ENCODE measurements at places on chromosomes 12 and 14.

GRCh38 chr12:6828781-6829535 is 751 bp downstream of the P3H3 start:
- DNase-seq = no peak

GRCh38 chr14:49770212-49770817 is 2.4 kb downstream of the KLHDC2 start:
- no peak for DNase-seq

DNA sequence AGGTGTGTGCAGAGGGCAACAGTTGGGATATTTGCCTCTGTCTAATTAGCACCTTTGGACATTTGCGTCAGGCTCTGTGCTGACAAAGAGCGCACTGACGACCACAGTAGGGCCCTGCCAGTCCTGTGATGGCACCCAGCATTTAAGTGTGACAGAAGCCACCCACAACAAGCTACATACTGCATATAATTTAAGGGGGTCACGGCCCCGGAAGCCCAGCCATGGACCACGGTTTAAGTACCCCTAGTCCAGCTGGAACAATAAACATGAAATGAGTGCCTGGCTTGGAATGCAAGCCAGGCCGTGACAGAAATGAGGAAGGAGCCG is 16.8 kb upstream of the DYNC1H1 start:
- DNase-seq = no peak

DNA sequence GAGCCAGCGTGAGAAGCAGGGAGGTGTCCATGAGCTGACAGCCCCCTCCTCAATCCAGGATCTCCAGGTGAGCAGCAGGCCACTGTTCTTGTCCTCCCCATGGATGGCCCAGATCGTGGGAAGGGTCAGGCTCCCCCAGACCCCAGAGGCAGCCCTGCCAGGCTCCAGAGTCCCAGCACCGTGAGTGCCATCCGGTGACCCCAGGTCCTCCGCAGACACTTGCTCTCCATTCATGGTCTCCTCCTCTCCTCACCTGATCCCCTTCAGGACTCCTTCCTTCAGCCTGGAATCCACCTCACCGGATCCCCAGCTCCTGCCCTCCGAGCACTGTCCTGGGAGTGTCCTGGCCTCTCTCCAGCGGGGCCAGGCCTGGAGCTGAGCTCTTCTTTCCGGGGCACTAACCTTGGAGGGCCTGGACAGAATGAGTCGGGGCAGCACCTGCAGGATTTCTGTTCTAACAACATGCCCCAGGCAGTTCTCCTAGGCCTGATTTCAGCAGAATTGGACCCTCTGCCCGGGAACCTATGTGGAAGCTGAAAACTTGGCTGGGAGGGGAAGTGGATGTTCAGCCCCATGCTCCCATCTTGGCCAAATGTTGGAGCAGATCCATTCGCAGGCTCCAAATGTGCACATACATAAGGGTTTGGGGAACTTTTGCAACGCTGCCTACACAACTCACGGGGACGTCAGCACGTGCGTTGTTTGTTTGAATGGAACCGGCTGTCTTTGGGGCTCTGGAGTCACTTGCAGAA is 341.6 kb upstream of the SFSWAP start:
- no peak for DNase-seq

GRCh38 chr12:85018098-85018497 is 18.0 kb downstream of the TSPAN19 start:
- no peak for DNase-seq

DNA sequence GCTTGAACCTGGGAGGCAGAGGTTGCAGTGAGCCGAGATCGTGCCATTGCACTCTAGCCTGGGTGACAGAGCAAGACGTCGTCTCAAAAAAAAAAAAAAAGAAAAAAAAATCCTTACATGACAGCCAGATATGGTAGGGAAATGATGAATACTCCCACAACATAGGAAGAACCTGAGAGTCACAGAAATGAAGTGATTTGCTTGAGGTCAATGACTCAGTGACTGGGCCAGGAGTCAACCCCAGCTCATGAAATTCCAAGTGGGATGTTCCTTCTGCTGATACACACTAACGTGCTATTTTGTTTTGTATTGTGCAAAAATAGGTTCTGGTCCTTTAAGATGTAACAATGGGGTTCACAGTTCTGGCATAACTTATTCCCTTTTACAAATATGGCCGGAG is 9.0 kb downstream of the RHOF start:
- DNase-seq = no peak

DNA sequence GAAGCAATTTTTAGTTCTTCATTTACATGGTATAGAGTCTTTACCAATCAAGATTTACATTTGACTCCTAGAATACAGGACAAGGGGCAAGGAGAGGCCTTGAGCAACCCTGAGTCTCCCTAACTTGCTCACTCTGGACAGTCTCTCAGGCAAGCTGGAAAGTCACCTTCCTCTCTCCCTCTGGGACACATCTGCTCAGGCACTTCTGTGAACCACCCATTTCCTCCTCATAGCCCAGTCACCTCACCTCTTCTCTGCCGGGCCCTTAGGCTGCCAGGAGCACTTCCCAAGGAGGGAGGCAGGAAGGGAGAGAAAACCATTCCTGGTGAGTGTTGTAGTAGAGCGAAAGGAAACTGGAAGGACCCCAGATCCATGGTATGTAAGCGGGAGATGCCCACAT is 202.8 kb downstream of the TTC7B start:
- DNase-seq = no peak

DNA sequence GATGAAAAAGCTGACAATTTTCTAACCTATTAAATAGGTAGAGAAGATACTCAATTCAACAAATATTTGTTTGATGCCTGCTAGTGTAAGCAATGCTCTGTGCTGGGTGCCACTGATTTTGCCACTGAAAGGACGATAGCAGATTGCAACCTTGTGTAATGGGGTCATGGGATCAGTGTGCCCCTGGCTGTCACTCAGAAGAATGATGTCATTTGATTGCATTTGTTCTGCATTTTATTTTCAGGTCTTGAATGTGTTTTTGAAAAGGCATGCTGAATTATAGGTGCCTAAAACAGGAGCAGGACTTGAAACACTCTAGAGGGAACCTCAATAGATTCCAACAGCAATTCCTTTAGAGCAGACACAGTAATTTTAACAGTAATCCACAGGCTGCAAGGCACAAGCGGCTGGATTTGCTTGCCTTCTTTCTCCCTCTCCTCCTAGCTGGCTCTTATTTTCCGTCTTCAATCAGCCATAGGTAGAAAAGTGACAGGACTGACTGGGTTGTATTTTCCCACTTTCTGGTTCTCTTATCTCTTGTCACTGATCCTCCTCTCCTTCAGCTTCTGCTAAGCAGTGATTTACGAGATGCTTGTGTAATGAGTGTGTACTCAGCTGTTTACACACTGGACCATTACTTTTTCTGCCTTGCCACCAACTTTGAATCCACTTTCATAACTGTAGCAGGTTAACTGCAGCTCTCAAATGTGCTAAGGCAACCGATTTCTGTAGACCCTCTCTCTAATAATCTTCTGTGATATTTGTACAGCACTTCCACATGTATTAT is 4.1 kb downstream of the PLXNC1 start:
- no peak for DNase-seq

GRCh38 chr12:116325336-116325664 is 47.8 kb upstream of the MED13L start:
- DNase-seq = no peak

- DNase-seq = no peak
Measured at GRCh38 chr14:65269732-65270131, 142.8 kb upstream of the FUT8 start.

DNA sequence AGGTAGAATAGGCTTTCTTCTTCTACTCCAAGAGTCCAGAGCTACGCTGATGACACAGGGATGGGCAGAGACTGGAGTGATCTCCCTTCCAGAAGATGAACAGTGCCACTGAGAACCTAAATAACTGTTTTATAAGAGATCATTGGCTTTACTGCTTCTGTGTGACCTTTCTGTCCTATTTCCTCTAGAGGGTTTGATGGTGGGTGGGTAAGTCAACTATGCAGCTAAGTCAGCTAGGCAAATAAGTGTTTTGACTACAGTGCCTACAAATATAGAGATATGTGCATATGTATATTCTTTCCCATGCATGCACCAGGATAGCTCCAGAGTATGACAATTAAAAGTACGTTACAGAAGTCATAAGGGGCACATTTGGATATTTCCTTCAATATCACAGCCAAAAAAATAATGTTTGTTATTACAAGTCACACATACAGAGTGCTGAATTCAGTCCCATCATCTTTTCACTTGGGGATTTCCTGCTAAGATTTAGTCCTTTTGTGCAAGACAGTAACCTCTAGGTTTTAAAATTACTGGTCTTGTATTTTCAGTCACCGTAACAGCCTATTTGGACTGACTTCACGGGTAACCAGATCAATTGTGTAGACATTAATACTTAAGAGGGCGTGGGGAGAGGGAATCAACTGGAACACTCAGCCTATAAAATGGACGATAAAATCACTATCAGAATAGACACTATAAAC is 412.6 kb upstream of the SOX5 start:
- no peak for DNase-seq

DNA sequence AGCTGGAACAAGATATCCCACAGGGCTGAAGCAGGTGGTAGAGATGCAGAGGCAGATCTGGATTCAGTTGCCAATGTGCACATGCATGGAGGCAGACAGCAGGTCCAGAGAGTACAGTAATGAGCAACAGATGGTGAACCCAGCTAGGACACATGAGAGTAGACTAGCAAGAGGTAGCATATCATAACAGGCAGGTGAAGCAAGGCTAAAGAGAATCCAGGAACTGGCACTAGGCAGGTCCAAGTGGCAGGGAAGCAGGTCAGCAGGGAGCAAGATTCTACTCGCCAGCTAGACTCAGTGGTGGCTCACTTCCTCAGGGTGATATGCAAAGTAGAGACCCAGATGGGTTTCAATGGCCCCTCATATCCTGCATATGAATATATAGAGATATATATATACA is 15.3 kb upstream of the MYF6 start:
- DNase-seq = no peak

- no peak for DNase-seq
Measured at GRCh38 chr12:80565271-80565670, 121.2 kb downstream of the PTPRQ start.

- no peak for DNase-seq
Measured at GRCh38 chr12:913919-914698, 35.4 kb downstream of the RAD52 start.

DNA sequence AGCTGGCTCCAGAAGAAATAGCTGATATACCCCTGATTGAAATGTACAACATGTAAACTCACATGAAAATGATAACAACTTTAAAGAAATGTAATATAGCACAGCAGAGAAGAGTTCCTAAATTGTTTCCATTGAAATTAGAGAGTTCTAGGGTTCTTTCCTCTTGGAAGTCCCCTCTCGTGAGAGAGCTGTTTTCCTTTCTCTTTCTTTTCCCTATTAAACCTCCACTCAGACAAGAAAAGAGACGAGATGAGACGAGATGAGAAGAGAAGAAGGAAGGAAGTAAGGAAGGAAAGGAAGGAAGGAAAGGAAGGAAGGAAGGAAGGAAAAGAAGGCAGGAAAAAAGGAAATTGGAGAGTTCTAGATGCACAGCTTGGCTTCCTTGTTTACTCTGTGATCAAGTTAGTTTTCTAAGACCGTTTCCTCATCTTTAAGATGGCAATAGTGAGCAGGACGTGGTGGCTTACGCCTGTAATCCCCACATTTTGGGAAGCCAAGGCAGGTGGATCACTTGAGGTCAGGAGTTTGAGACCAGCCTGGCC is 11.9 kb downstream of the DRAM1 start:
- no peak for DNase-seq

GRCh38 chr14:21267886-21268616 is 1.2 kb downstream of the HNRNPC start:
- no peak for DNase-seq

DNA sequence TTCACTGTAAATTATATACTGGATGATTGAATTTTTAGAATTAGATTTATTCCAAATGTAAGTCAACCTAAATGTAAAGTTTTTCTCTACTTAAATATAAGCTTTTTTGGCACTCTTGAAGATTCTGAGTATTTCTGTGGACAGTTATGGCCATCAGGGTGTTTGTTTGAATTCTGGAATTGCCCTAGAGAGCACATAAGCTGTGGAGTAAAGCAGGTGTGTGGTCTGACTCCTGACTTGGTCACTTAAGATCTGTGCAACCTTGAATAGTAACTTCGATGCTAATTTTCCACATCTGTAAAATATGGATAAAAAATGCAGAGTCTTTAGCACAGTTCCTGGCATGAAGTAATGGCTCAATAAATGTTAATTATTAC is 64.4 kb downstream of the FUT8 start:
- DNase-seq = no peak

DNA sequence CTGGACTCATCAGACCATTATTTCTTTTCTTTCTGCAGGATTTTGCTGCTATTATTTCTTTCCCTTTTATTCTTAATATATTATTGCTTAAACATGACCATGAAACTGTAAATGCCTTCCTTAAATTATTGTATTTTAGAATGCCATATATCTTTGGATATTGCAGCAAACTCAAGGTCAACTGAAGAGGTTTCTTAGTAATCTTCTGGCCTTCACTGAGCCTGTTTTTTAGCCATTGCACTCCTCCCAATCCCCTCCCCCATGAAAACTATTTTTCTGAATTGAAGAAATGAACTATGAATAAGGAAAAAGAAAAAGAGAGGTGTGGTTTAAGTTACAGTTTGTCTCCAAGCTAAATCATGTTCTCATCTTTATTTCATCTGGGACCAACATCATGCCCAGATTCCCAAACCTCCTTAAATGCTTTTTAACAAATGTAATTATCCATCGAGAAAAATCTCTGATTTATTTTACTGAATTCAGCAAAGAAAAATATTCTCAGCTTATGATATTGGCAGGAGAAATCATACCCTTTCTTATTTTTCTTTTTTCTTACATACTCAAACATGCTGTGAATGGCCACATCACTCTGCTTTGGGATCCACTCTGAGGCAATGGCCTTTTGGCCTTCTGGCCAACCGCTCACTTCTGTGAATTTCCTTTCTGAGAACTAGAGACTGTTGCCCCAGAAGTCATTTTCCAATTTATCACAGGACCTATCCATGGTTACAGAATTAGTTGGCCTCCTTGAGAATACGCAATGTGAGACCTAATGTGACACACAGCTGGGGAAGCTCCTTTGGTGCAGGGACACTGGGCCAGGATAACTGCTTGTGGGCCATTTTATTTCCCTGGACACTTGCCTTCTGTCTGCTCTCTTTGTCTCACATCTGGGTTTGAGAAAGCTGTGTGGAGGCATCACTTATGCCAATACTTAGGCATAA is 50.9 kb downstream of the IGF1 start:
- no peak for DNase-seq

- DNase-seq = no peak
Measured at GRCh38 chr14:102493585-102493984, 16.0 kb downstream of the ANKRD9 start.

Data from stimulated activated naive B cell treated with anti-CD40 and anti-IgM and Interleukin-4, amounts not matched to agents 10 μg/mL and 1 μg/mL and 100 μg/mL, for 72 hours (primary cell).